ENCODE measurements at places on chromosomes 16 and 17.

DNA sequence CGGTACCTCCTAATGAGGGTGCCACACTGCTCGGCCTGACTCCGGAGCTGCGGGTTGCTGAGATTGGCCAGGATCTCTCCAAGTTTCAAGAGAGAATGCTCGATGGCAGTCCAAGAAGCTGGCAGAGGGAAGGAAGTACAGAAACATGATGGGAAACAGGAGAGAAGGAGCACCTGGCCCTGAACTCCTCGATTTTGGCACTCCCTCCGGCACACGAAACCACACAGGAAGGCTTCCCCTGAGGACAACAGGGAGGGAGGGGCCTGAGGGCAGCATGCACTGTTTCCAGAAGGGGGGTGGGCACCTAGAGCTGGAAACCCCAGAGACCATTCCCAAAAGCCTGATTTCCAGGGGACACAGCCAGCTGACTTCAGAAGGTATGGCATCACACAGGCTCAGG lies 18.1 kb downstream of the CSF3 start:
- no peak for DNase-seq

GRCh38 chr17:76026714-76027158 lies 370 bp downstream of the EVPL start:
- no peak for DNase-seq

DNA sequence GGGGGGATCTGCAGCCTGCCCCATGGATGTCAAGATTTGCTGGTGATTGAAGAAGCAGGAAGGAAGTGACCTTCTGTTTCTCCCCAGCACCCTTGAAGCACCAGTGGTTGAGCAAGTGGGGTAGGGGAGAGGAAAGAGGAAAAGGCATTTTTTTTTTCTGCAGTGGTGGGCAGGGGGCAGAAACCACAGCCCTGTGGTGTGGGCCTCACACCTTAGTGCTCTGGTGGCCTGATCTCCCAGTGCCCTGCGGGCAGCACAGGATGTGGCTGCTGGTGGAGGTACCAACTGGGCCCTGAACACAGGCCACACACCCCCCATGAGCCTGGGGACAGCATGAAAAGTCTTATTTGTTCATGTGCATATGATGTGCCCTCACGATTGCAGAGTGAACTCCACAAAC lies 7.1 kb downstream of the ITGAD start:
- DNase-seq = no peak

- DNase-seq = no peak
Observed at GRCh38 chr16:4700380-4700996, 7.1 kb downstream of the NUDT16L1 start.

All from HuH-7.5 (cell line).